ENCODE measurements at places on chromosomes 4 and X.

DNA sequence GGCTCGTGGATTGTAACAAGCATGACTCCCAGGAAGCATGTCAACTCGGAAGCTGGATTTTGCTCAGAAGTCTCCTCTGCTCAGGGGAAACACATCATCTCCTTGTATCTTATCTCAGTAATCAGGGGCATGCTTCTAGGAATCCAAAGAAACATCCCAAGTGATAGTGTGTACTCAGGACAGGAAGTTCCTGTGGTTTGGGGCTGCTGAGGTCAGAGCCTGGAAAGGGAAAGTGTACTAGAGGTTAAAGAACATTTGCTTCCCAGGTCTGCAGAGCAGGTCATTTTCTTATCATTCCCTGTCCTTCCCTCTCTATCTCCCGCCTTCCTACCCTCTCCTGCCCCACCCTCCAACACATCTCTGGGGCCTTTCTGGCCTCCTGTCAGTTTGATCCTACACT is 38.8 kb downstream of the SLC34A2 start:
- no peak for DNase-seq

GRCh38 chrX:77918568-77918967 is 8.1 kb downstream of the ATP7A start:
- no peak for DNase-seq

- no peak for DNase-seq
Observed at GRCh38 chrX:40933132-40933705, 152.0 kb upstream of the USP9X start.

DNA sequence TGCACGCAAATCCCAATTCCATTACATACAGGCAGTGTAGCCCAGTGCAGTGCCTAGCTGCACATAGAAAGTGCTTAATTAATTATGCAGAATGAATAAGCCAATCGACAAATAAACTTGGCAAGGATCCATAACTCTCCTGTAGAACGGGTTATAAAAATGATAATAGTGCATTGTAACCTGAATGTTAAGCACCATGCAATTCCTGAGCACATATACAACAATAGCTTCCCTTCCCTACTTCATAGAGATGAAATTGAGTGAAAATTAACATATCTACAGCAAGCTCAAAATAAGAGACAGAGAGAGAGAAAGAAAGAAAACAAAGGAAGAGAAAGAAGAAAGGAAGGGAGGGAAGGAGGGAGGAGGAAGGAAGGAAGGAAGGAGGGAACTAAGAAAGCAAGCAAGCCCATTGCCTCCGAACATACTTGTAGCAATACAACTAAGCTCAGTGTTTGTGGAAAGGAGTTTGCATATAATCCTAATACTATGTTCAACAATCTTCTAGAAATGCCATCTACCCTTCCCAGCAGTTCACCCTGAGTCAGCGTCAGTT is 1074.0 kb upstream of the LCORL start:
- DNase-seq, result no peak

DNA sequence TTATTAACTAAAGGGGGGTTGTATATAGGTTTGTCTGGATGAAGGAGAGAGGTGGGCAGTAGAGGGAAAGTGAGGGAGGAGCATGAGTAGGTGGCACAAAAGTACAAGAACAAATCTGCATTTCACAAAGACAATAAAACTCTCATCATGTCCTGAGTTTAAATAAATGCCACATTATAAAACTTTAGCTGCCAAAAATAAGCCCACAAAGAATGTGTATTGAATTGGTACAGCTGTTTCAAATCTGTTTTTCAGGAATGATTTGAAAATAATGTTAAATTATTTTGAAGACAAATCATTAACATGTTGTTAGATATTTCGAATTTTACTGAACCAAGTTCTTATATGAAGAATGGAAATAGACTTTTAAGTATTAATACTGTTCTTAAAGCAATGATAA is 5.8 kb downstream of the CNKSR2 start:
- no peak for DNase-seq

- DNase-seq, result no peak
Observed at GRCh38 chrX:118853596-118853995, 30.0 kb downstream of the ZCCHC12 start.

DNA sequence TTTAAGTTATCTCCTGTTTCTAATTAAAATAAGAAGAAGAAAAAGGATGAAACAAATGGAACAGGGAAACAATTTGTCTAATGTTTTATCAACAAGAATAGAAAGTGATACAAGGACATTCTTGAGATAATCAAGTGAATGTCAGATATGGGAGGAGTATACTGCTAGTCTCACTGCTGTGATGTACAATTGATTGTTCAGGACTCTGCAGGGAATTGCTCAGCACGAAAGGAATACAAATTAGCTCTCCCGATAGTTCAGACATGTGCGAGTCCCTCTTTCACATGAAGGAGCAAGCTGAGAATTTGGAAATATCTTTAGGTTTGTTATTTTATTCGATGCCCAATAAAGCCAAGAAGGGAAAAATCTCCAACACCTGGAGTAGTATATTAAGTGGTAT is 57.3 kb upstream of the FSTL5 start:
- no peak for DNase-seq

- DNase-seq, result peak; percentile 22
Observed at GRCh38 chrX:128518508-128518907, 466.3 kb upstream of the ACTRT1 start.

DNA sequence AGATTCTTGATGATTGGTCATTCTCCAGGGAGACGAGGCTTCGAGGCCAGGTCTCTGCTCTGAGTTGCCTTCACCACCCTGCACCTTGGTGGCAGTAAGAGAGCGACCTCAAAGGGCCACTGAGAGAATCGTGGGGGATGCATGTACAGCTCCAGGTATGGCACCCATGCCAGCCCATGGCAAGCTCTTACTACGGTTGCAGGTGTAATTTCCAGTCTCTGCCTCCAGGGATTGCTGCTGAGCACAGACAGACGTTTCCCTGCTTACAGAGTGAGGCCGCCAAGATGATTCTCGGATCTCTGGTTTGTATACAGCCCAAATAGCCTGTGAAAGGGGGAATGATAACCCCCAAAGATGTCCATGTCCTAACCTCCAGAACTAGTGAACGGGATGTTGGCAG is 16.3 kb upstream of the DRD5 start:
- DNase-seq, result peak; percentile 21

- no peak for DNase-seq
Observed at GRCh38 chrX:7215842-7216241, 67.9 kb upstream of the PUDP start.

DNA sequence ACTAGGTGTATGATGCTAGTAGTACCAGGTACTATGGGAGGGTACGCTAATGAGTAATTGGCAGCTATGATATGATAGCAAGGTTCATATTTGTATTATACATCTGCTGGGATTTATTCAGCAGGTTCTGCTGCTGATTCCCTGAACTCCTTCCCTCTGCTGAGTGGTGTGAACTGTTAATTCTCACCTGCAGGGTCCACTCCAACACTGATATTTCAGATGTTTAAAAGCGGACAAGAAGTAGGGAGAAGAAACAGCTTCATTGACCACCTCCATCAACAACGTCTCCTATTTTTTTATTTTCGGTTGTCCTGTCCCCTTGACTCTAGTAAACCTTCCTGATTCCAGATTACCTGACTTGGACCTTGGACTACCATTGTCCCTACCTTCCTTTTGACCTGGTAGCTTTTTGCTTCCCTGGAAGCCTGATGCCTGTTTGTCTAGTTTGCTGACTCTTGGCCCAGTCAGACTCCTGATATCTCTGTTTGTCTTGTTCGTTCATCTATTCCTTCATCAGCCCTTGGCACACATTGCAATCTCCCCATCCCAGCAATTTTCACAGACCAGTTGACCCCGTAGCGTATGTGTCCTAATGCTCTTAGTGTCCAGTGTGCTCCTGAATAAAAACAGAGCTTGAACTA is 34.0 kb upstream of the RNF128 start:
- DNase-seq, result no peak

GRCh38 chr4:21092531-21092930 is 392.3 kb downstream of the PACRGL start:
- DNase-seq, result no peak

DNA sequence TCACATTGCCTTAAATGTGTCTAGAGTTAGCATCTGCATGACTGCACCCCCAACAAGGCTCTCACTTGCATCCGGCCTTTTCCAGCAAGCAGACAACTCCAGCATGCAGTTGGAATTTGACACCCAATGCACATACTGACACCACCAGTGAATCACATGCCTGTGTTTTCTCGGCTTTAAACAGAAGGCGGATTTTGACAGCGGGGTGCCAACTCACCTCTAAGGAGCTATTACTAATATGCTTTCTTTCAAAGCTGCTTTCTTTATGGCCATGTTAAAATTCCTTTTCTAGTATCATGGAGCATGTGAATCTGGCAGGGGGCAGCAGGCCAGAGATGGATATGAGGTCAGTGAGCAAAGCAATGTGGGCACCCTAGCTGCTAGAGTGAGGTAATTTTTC is 78.0 kb upstream of the CLNK start:
- DNase-seq, result no peak

GRCh38 chr4:154807042-154807630 is 26.1 kb downstream of the RBM46 start:
- no peak for DNase-seq

- DNase-seq, result no peak
Observed at GRCh38 chr4:87532907-87533306, 3.7 kb upstream of the SPARCL1 start.

DNA sequence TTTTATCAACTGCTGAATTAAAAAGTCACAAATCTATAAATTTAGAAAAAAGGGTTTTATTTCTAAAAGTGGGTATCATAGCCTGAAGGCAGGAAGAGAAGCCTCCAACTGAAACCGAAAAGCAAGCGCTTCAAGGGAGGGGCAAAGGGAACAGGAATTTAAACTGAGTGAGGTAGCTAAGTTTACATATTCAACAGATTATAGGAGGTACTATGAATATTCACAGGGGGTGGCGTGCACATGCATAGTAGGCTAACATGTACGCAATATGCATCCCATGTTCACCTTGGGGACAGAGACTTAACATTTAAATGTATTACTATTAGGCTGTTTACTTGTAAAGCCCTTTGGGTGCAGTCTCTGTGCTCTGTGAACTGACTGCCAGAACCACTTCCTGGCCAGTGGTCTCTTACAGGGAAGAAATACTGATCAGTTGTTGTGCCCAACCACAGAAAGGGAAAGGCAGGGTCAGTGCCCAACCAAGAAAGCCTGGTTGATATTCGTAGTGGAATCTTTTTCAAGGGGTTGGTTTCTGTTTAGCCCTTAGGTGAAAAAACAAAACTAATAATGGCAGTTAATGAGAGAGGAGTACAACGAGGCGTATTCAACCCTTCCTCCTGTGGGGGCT is 168.7 kb upstream of the GALNTL6 start:
- no peak for DNase-seq

- DNase-seq, result no peak
Observed at GRCh38 chrX:97308171-97308570, 424.5 kb downstream of the RPA4 start.

GRCh38 chr4:92994727-92995126 is 691.0 kb downstream of the GRID2 start:
- no peak for DNase-seq

DNA sequence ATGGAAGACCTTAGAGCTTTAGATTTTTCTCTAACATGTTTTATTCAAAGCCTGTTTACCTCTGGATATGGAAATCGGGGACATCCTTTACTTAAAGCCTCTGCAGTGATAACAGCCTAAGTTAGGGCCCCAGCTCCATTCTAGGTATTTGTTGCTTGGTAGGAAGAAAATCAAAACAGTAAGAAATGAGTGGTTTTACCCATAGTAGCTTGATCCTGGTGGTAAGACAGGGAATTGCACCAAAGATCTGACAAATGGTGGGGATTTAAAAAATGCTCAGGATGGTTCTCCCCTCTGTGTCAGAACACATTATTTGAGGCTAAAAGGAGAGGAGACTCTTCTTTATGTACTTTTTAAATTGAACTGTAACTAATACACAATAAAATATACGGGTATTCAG is 52.4 kb downstream of the AFF2 start:
- DNase-seq, result peak; percentile 17

GRCh38 chr4:108106186-108106585 is 62.5 kb downstream of the LEF1 start:
- no peak for DNase-seq

DNA sequence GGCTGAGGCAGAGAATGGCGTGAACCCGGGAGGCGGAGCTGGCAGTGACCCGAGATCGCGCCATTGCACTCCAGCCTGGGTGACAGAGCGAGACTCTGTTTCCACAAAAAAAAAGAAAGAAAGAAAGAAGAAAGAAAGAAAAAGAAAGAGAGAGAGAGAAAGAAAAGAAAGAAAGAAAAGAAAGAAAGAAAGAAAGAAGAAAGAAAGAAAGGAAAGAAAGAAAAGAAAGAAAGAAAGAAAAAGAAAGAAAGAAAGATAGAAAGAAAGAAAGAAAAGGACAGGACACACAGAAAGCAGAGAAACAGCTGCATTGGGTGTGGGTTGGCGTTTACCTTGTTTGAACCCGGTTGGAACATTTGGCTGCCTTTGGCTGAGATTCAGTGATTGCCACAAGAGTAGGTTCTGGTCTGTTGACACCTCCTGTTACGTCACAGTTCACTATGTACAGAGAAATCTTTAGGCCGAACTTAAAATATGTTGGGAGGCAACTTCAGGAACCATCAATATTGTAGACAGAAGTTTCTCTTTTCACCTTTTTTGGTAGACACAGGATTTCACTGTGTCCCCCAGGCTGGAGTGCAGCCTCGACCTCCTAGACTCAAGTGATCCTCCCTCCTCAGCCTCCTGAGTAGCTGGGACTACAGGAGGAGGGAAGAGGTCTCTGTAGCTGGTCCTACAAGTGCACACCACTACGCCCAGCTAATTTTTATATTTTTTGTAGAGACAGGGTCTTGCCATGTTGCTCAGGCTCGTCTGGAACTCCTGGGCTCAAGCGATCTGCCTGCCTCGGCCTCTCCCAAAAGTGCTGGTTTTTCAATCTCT is 16.3 kb upstream of the PLCXD1 start:
- no peak for DNase-seq

- no peak for DNase-seq
Observed at GRCh38 chrX:82081027-82081426, 879.1 kb downstream of the SH3BGRL start.

GRCh38 chr4:140149846-140150635 is 3.9 kb downstream of the MAML3 start:
- DNase-seq, result peak; percentile 62

- DNase-seq, result no peak
Observed at GRCh38 chr4:26141051-26141721, 179.6 kb upstream of the RBPJ start.

DNA sequence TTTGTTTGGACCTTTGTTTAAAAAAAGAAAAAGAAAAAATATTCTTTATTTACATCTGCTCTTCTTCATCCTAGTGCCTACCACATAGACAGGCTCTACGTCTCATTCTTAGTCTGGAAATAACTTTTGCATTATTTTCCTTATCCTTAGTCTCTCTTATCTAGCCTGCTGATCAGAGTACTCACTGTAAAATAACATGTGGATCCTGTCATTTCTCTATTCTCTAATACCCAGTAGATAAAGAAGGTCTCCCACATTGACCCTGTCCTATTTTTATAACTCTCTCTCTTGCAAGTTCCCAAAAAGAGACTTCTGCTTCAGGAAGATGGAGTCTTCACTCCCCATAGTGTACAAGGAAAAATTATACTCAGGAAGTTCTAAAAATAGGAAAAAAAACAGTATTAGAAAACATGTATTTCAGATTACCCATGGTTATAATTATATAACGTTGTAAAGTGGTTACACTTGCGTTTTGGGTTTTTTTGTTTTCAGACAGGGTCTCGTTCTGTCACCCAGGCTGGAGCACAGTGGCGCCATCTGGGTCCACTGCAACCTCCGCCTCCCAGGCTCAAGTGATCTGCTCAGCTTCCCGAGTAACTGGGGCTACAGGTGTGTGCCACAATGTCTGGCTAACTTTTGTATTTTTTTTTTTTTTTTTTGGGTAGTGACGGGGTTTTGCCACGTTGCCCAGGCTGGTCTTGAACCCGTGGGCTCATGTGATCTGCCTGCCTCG is 23.8 kb downstream of the ZFX start:
- DNase-seq, result no peak

- DNase-seq, result no peak
Observed at GRCh38 chr4:66000510-66001117, 330.3 kb upstream of the EPHA5 start.

Data from HEK293T (cell line).